Osteocyte (in vitro differentiated cells): ENCODE measurements at places on chromosomes 2 and 18.

DNA sequence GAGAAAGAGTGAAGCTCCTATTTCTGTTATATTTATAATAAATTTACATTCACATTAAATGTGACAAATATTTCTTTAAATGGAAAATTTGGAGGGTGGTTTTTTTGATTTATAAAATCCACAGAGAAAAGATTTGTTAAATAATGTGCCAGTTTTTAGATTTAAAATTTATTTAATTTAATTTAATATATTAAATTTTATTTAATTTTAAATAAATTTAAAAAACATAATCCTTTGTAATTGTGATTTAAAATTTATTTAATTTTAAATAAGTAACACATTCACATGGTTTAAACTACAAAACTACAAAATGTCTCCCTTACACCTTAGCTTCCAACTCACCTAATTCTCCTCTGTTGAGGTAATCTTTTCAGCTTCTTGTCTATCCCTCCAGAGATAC, 123.3 kb downstream of the UBE2E3 start:
- no peak for DNase-seq

DNA sequence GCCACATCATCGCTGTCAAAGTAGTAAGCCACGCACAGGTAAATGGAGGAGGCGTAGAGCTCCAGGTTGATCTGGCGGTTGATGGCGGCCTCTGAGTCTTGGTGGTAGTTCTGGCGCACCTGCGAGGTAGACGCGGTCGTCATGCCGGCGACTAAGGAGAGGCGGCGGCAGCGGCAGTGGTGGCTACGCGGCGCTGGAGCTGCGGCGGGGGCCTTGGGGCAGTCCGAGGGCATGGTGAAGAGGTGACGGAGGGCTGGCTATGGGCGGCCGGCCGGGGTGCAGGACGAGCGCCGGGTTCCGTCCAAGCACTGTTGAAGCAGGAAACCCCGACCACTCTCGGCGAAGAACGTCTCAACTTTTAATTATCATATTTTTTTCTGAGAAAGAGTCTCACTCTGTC, 12.7 kb upstream of the ZNF513 start:
- DNase-seq: no peak

DNA sequence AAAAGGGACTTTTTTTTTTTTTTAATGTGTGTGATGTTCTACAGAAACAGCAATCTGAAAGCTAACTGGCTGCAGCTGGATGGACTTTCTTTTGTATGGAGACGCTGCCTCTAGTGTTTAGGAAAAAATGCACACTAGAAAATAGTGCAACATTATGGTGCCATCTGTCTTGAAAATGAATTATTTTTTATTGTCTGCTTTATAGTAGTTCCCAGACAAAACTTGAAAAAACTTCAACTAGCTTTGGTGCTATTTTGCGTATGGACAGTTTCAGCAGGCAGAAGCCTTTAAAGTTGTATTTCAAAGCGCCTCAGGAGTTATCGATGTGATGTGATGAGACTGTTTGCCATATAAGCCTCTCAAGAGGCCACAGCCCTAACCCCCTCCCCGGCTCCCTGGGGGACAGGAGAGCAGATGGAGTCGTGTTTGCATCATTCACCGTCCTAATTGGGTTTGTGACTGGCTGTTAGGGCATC, 86.9 kb downstream of the LTBP1 start:
- DNase-seq: no peak

GRCh38 chr2:239349453-239350135, 51.2 kb downstream of the HDAC4 start:
- DNase-seq: no peak

- DNase-seq: no peak
Measured at GRCh38 chr2:18600255-18600613, 10.9 kb upstream of the NT5C1B start.

DNA sequence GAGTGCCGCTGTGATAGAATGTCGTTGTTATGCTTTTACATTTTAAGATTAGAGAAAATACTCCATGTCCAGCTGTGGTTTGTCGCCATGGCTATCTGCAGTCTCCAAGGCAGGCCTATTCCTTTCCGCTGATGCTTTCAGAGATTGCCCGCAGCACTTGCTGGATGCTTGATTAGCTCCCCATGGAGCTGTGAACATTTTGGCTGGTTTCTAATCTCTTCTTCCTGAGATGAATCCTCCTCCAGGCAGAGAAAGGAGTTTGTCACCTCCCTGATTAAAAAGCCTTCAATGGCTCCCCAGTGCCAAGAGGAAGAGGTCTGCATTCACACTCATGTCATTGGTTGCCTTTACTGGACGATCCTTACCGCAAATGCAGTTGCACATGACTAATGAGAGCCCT, 32.6 kb upstream of the LPIN1 start:
- DNase-seq: no peak

- DNase-seq: no peak
Measured at GRCh38 chr18:54359233-54359632, 1.5 kb downstream of the C18orf54 start.

- DNase-seq: no peak
Measured at GRCh38 chr2:60556576-60557485, 3.4 kb upstream of the BCL11A start.

DNA sequence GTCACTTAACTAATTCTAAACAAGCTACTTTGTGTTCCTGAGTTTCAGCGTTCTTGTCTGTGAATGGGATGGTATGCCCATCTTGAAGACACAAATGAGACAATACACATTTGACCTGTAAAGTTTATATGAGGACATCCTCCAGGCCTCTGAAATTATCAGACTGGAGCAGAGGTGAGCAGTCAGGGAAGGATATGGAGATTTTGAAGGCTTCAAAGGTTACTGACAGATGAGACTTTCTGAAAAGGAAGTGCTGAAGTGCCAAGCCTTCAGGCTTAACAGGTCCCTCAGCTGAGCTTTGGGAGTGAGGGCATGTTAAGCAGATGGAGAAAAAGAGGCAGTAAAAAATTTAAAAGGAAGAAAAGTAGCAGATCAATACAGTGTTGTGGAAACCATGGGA, 110.9 kb upstream of the FOSL2 start:
- no peak for DNase-seq

DNA sequence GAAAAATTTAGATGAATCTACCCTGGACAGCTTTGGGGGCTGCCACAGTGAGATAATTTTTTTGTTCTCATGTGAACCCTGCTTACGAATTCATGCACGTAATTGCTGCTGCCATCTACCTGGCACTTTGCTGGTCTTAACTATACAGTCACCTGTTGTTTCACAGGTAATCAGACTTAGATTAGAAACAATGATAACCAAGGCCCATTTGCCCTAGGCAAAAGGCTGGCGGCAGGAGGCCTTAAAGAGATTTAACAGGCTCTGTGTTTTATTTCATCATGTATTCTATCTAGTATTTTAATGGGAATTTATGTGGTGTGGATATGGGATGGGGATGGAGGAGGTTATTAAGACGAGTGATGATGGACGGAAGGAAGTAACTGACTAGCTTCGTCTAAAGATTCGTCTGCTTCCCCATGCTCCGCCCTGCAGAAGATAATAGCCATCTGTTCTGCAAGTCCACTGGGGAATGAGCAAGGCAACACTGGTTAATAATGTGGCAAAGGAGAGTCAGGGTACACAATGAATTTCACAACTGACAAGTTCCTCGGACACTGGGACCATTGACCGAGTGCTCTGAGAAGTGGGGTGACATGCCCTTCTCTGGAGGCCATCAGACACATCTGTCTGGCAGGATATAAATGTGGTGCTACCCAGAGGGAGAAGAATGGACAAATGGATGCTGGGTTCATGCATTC, 291.8 kb upstream of the TNP1 start:
- DNase-seq: no peak

DNA sequence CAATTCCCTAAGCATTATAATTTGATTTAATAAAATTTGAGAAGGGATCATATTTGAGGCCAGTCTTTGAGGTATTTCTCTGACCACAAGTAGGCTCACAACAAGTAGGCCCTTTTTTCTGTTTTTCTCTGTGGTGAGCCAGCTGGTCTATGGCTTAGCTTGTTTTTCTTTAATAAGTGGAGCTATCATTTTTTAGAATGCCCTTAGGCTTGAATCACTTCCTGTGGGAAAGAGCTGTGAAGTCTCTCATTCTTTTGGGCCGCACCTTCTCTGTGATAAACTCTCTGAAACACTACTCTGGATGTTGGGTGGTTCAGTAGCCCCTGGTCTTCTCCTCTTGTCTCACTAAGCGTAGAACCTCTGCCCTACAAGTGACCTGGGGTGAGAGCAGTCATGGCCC, 235.9 kb downstream of the SUCLG1 start:
- no peak for DNase-seq

- DNase-seq: peak; percentile 94
Measured at GRCh38 chr2:231666171-231667095, 41.9 kb upstream of the PTMA start.

- DNase-seq: no peak
Measured at GRCh38 chr2:106316915-106317314, 122.8 kb upstream of the UXS1 start.

- no peak for DNase-seq
Measured at GRCh38 chr2:54483426-54483825, 27.3 kb downstream of the SPTBN1 start.

DNA sequence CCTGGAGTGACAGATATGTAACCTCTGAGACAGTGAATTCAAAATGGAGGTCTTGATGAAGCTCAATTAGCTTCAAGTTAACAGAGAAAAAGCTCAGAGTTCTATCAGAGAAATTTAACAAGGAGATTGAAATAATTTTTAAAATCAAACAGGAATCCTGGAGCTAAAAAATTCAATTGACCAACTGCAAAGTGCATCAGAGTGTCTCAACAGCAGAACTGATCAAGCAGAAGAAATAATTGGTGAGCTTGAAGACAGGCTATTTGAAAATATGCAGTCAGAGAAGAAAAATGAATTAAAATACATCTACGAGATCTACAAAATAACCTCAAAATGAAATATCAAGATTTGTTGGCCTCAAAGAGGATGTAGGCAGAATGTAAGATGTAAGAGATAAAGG, 30.4 kb upstream of the BMP10 start:
- no peak for DNase-seq

DNA sequence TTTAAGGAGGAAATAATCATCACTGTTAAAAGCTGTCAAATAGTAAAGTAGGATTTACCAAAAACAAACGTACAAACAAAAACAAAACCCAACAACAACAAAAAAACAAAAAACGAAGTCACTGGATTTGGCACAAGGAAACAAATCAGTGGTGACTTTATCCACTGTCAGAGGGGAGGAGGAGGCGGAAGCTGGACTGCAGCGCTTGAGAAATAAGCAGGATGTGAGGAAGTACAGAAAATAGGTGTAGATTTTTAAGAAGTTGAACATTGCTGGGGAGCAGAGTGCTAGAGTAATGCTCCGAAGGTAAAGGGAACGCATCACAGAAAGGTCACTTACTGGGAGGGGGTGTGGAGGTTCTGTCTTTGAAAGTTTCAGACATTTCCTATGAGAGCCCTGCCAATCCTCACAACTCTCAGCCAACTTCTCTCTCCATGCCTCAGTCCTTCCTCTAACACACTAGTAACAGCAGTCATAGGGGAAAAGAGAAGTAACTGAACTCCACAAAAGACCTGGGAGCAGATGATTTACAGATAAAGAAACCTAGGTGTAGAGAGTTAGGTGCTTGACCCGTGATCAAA, 220.2 kb upstream of the SMAD7 start:
- no peak for DNase-seq

DNA sequence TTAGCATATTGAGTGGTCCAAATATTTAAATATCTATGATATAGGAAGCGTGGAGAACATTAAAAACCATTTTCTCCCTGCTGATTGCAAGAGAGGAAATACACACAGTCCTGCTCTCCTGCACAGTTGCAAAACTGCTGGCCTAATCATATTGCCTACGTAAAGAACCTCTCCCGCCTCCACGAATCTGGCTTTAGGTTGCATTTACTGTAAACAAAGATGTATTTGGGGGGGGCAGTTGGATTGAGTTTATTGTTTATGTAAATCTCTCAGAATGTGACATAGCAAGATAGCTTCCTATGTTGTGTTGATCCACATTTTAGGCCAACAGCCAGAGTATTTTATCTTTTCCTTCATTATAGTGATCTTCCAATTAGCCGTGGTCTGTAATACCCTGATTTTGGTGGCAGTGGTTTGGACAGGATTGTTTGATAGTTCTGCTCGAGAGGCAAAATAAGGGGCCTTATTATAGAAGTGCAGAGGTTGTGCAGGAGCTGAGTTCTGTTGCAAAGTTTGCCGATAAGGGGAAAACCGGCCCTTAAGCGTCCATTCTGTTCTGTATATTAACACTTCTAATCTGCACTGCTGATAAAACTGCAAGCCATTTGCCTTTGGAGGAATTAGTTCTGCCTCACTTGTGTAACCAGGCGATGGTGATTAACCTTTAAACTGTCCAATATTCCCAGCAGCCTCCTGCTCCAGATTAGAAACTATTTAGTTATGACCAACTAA, 101.6 kb upstream of the SIX3 start:
- peak; percentile 21 for DNase-seq

- no peak for DNase-seq
Measured at GRCh38 chr2:207883002-207883780, 113.5 kb upstream of the FZD5 start.

- no peak for DNase-seq
Measured at GRCh38 chr2:6800553-6800952, 65.2 kb downstream of the CMPK2 start.

- no peak for DNase-seq
Measured at GRCh38 chr2:105249181-105249580, 7.6 kb downstream of the GPR45 start.

GRCh38 chr2:45542013-45542412, 69.1 kb downstream of the SRBD1 start:
- DNase-seq: no peak

- DNase-seq: no peak
Measured at GRCh38 chr18:9032519-9032918, 70.0 kb upstream of the NDUFV2 start.

GRCh38 chr2:43121580-43122314, 104.7 kb downstream of the ZFP36L2 start:
- no peak for DNase-seq
